NCI-H2081 treated with DMSO at 0.1 percent for 48 hours (cell line): ENCODE measurements at places on chromosomes 6 and 20.

DNA sequence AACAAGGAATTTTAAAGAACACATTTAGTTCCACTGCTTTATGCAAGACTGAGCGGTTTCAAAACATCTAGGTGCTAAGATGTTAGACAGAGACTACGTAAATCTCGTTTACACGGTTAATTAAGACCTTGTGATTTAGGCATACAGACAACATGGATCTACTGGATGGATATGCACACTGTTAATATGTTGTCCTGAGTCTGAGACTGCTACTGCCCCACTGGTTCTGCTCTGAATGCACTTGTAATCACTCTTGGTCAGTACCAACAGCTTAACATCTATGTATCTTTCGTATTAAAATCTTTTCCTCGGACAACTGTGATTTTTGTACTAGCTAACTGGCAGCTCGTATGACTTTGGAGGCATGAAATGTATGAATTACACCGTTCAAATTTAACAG lies 3.1 kb downstream of the MAN1A1 start:
- DNase-seq: no peak

- no peak for DNase-seq
Observed at GRCh38 chr6:117018771-117019170, 141.7 kb downstream of the RFX6 start.

DNA sequence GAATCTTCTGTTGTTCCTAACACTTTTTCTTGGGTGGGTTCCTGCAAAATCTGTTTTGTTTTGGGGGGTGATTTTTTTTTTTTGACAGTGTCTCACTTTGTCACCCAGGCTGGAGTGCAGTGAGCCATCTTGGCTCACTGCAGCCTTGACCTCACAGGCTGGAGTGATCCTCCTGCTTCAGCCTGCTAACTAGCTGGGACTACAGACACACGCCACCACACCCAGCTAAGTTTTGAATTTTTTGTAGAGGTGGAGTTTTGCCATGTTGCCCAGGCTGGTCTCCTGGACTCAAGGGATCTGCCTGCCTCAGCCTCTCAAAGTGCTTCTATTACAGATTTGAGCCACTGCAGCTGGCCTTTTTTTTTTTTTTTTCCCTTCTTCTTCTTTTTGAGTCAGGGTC lies 60.5 kb upstream of the SNAP91 start:
- no peak for DNase-seq

GRCh38 chr20:39069976-39070375 lies 107.8 kb downstream of the DHX35 start:
- no peak for DNase-seq

- DNase-seq: no peak
Observed at GRCh38 chr6:50952092-50952907, 133.6 kb downstream of the TFAP2B start.

- DNase-seq: no peak
Observed at GRCh38 chr6:7239590-7239948, 73.4 kb downstream of the SSR1 start.

- DNase-seq: no peak
Observed at GRCh38 chr6:116497113-116497676, 14.2 kb upstream of the CALHM5 start.

DNA sequence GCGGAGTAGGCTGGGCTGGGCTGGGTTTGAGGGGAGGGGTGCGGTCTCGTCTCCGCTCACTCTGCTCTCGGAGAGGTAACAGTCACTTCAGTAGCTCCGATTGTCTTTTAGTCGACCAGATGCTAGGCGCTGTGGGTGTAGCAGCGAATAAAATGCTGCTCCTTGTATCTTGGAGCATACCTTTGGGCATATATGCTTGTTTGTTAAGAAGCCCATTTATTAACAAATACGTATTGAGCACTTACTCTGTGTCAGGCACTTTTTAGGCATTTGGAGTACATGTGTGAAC lies 545 bp downstream of the ACTR5 start:
- DNase-seq: no peak

DNA sequence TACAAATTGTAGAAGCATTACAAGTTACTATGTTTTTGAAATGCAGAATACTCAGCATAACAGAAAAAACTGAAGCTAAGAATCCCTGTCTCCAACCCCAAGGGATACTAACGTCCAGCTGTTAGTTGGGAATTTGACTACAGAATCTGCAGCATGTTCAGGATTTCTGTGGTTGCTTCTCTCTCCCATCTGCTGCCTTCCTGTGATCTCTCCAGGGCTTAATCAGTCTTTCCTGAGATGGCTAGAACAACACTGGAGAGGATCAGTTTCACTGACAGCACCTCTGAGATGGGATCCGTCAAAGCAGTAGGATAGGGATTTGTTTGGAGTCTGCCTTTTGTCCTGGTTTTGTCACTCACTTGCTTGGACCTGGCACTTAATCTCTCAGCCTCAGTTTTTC lies 73.3 kb upstream of the NUP153 start:
- DNase-seq: no peak

DNA sequence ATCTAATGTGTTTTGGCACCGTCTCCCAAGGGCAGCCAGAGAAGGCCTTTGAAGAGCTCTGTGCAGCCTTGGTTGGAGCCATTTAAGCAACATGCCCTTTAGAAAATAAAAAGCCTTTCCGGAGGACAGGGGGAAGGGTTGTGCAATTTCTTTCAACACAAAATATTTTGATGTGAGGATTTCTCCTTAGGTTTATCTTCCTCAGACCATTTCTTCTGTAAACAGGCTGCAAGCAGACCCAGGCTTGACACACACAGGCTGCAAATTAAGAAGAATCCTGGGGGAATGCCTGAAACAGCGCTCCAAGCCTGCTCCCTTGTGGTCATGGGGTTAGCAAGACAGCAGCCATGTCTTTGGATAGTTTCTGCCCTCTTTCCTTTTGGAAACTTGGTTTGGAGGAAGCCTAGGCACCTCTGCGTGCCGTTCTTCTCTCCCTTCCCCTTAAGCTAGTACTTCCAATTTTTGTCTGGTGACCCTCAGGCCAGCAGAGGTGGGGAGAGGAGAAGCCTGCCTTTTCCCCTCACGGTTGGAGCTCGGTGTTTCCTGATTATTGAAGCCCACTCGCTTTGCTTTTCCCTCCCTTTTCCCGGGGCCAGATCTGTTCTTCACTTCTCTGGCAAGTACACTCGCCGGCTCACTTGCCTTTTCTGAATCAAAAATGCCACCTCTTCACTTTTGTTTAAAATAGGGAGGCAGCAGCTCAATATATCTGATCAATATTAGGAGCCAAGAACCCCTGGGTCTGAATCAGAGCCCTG lies 39.6 kb upstream of the NOX3 start:
- DNase-seq: no peak

DNA sequence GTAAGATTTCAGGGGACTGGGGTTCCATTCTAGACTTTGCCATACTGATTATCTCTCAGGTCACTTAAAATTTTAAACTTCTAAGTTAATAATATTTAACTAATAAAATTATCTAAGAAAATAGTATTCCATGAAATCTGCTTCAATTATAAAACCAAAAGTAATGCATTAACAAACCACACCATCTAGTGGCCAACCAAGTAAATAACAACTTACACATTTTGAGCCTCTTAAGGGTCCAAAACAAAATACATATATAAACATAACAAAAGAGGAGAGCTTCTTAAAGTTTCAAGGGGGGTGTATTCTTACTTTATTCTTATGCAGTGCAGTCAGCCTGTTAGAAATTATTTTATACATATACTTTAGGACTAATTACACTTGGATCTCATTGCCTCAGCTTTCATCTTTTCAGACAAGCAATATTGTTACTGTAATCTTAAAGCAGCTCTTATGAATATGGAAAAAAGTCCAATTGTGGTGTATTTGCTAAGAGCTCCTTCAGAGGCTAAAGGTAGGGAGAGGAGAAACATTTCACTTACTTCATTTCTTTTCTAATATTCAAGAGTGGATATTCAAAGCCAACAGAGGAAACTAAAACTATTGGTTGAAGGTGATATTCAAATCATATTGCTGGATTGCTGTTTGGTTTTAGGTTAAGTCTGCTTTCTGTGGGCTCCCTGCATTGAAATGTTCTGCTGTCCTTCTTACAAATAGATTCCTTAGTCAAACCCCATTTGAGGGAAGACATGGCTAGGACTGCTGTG lies 199.7 kb upstream of the SIM1 start:
- no peak for DNase-seq

- no peak for DNase-seq
Observed at GRCh38 chr20:57619051-57619831, 985 bp downstream of the ZBP1 start.

DNA sequence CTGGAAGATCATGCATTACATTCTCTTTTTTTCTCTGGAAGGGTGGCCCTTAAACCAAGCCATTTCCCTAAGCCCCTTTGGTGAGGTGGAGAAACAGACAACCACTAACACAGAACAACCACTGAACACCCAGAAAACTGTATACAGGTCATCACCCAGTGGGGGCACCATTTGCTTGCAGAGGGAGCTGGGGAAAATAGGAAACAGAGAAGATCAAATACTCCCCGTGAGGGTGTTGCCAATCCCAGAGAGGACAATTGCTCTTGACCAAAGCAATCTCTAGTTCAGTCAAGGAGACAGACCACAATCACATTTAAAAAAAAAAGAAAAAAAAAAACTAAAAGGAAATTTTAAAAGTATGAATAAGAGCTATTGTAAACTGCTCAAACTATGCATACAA lies 865 bp upstream of the DAAM2 start:
- no peak for DNase-seq

DNA sequence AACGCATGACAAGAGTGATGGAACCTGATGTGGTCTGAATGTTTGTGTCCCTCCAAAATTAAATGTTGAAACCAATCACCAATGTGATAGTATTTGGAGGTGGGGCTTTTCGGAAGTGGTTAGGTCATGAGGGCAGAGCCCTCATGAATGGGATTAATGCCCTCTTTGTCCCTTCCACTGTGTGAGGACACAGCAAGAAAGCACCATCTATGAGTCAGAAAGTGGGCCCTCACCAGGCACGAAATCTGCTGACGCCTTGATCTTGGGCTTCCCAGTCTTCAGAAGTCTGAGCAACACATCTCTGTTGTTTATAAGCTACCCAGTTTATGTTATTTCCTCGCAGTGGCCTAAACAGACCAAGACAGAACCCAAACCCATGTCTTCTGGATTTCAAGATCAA lies 244.0 kb upstream of the JAG1 start:
- DNase-seq: no peak

GRCh38 chr6:35049900-35050756 lies 91.0 kb downstream of the TCP11 start:
- DNase-seq: no peak

- DNase-seq: no peak
Observed at GRCh38 chr6:39407446-39407993, 85.0 kb upstream of the KCNK16 start.

DNA sequence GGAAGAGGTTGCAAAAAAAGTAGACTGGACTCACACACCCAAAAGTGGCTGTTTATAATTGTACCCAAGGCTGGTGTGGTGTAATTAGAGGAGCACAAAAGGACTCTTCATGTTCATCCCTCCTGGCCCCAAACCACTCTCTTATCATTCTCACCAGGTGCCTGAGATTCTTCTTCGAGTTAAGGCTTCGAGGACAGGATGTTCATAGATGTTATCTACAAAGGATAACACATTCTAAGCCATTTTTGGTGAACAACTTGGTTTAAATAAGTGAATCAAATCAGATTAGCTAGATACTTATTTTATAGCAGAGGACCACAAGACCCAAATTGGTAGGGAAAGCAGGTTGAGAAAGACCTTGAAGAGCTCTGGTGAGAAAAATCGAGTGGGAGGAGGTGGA lies 73.1 kb upstream of the SUPT3H start:
- DNase-seq: no peak

GRCh38 chr6:52389264-52389625 lies 27.3 kb downstream of the PAQR8 start:
- no peak for DNase-seq

DNA sequence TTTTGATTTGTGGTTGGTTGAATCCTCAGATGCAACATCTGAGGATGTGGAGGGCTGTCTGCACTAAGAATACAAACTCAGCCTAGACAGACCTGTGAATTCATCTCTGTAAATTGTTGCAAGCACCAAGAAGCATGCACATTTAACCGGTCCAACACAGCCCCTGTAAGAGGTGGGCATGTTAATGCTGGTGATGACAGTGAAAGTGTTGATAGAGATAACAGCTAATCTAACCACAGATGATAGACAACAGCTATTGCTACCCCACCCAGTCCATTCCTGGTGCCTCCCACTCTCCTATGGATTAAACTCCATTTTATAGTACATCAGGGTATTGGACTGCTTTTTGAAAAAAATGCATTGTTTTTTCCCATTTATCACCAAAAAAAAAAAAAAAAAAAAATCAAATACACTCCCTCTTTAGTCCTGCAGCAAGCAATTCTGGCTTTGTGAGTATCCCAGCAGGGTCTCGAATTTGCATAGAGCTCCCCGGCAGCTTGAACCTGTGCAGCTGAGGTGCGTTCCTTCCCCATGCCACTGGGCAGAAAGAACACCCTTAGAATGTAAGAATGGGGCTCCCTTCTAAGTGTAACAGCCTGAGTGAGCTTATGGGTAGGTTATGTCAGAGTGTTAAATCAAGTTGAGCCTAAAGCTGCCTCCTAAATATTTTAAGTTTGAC lies 270.9 kb upstream of the JARID2 start:
- no peak for DNase-seq
